ENCODE measurements at places on chromosomes 1 and 21. TPM values are rescaled to one million over a fixed set of nuclear protein-coding genes. Genes with fewer than 3 reads are reported as not detected.

The TESK2 gene
- total RNA-seq: 1.6 TPM

The HTR1D gene
- not detected for total RNA-seq

The CD1E gene
- not detected for total RNA-seq

The AUNIP gene
- total RNA-seq: 2.7 TPM

The KCNN3 gene
- total RNA-seq: 0.13 TPM

The CFHR3 gene
- total RNA-seq: not detected

The VANGL1 gene
- 12.4 TPM for total RNA-seq

The CAMSAP2 gene
- total RNA-seq: 16.0 TPM

The KANK4 gene
- 0.16 TPM for total RNA-seq

The ZNF593OS gene
- total RNA-seq: not detected

The TMEM50B gene
- 21.3 TPM for total RNA-seq

The EFCAB7 gene
- total RNA-seq: 5.5 TPM

The LIN28A gene
- not detected for total RNA-seq

The TPTE gene
- total RNA-seq: not detected

The TNNI3K gene
- total RNA-seq: not detected

The SLC6A17 gene
- 0.13 TPM for total RNA-seq

The FNDC10 gene
- total RNA-seq: 6.3 TPM

The KRTAP10-2 gene
- total RNA-seq: not detected

The SYDE2 gene
- total RNA-seq: 3.1 TPM

The HES5 gene
- not detected for total RNA-seq

The CACHD1 gene
- 4.0 TPM for total RNA-seq

The BCAN gene
- total RNA-seq: not detected

The NPL gene
- total RNA-seq: 0.52 TPM

The CLCNKB gene
- not detected for total RNA-seq

The FMO1 gene
- not detected for total RNA-seq

The TLR5 gene
- total RNA-seq: 0.08 TPM

The SPRR4 gene
- total RNA-seq: not detected

The RBM11 gene
- total RNA-seq: 0.52 TPM

The F5 gene
- total RNA-seq: not detected

The SPRR2A gene
- not detected for total RNA-seq

The FCRL4 gene
- not detected for total RNA-seq

The ARHGAP30 gene
- total RNA-seq: not detected

The AKNAD1 gene
- 0.78 TPM for total RNA-seq

The SPRR1A gene
- not detected for total RNA-seq

The MAP3K7CL gene
- total RNA-seq: 9.3 TPM

The HMCN1 gene
- 6.9 TPM for total RNA-seq

The UTS2 gene
- total RNA-seq: not detected
